Thoracic aorta (tissue), 2 donors: ENCODE measurements at places on chromosomes 1 and 21. TPM values are rescaled to one million over a fixed set of nuclear protein-coding genes. Genes with fewer than 3 reads are reported as not detected.

KIF14 gene
- under 0.01 TPM for total RNA-seq

CRNN gene
- total RNA-seq = not detected

ALG6 gene
- total RNA-seq = 8.3 TPM

DNA sequence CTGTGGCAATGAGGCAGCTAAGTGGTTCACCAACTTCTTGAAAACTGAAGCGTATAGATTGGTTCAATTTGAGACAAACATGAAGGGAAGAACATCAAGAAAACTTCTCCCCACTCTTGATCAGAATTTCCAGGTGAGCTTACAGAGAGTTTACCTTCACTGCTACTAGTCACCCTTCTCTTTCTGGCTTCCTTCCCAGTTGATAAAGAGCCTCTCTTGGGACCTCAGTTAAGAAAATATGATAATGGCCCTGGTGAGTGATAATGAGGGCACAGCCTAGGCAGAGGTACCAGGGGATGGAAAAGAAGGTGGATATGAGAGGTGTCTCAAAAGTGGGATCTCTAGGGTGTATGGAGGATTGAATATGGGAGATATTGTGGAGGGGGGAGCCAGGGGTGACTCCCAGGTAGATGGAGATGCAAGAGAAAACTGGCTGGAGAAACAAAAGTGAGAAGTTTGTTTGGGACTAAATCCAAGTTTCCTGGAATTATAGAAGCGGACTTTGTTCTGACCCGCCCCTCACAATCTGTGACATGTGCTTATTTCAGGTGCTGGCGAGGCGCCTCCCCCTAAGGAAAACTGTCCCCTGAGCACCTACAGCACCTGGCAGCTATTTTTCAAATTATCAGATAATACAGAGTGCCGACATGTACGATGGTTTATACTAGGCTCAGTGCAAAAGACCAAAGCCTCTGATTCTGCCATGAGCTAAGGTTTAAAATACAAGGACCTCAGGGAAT, 13.7 kb downstream of the MTARC2 start:
- no peak for DNase-seq
- peaks cover 29% of the 10 kb centered on the region for H3K36me3 ChIP-seq
- no peak overlapping the region for H3K27ac ChIP-seq
- no peaks in the 10 kb centered on the region for H3K4me1 ChIP-seq
- H3K27me3 ChIP-seq = no peaks in the 10 kb centered on the region

GRCh38 chr1:43396059-43396458, 6.4 kb downstream of the SZT2 start:
- H3K4me3 ChIP-seq = no peak overlapping the region
- peaks cover 4% of the 10 kb centered on the region for H3K4me1 ChIP-seq
- no peaks in the 10 kb centered on the region for H3K36me3 ChIP-seq
- no peaks in the 10 kb centered on the region for H3K27me3 ChIP-seq

DNA sequence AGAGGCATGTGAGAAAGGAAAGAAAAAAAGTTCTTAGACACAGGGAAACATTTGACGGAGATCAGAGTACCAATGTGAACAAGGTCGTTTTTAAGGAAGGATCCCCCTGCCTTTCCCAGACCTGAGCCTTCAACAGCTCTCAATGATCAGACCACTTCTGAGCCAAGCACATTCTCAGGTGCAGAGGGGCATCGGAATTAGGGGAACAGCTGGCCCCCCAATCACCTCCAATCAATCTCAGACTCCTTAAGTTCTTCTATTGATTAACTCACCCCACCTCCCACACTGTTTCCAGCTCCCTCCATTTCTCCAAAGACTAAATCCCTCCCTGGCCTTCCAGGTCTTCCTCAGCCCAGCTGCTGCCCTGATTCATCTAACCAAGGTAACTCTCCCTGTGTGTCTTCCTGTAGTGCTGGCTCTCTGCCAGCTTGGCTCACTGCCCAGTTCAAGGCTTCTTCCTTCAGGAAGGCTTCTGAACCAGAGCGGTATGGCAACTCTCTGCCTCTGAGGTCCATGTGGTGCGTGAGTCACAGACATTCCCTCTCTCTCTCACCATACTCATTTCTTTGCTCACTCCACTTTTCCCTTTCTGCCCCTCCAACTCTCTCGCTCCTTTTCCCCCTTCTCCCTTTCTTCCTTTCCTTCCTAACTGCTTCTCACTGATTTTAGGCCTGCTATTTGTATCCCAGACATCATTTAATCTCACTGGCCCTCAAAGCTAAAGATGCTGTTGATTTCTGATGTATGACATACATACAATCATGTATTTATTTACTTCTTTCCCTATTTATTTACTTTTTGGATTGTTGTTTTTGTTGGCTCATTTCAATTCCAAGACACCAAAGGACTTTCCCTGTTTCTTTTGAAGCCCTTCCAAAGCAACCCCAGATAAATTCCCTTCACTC, 18.1 kb downstream of the CFAP45 start:
- H3K27me3 ChIP-seq = no peaks in the 10 kb centered on the region
- no peak overlapping the region for H3K4me3 ChIP-seq
- no peak overlapping the region for H3K27ac ChIP-seq
- DNase-seq = no peak

GRCh38 chr1:153400244-153400643, 9.4 kb upstream of the S100A8 start:
- no peak overlapping the region for H3K4me3 ChIP-seq
- no peak for DNase-seq
- no peaks in the 10 kb centered on the region for H3K36me3 ChIP-seq

DNA sequence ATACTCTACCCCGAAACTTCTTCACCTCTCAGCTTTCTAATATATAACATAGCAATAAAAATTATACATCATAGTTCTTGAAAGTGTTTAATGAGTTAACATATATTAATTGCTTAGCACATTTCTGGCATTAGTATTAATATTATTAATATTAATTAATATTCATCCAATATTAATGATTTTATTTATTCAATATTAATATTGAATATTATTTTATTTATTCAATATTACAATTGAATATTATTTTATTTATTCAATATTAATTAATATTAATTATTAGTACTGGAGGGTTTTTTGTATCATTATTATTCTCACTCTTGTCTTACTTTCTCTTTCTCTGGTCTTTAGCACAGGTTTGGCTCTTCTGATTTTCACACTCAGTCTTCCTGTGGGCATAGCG, 105.2 kb downstream of the GRIK1 start:
- H3K4me3 ChIP-seq = no peak overlapping the region
- no peaks in the 10 kb centered on the region for H3K4me1 ChIP-seq
- H3K27me3 ChIP-seq = no peaks in the 10 kb centered on the region
- H3K36me3 ChIP-seq = no peaks in the 10 kb centered on the region

GRCh38 chr1:87852410-87853161, 523.9 kb downstream of the LMO4 start:
- H3K27me3 ChIP-seq = no peaks in the 10 kb centered on the region
- H3K4me1 ChIP-seq = no peaks in the 10 kb centered on the region
- no peak overlapping the region for H3K27ac ChIP-seq
- H3K36me3 ChIP-seq = no peaks in the 10 kb centered on the region
- no peak for DNase-seq
- H3K4me3 ChIP-seq = no peak overlapping the region

GRCh38 chr1:97091263-97091662, 369.7 kb downstream of the PTBP2 start:
- H3K27me3 ChIP-seq = no peaks in the 10 kb centered on the region
- H3K4me3 ChIP-seq = no peak overlapping the region
- no peak overlapping the region for H3K27ac ChIP-seq
- no peak for DNase-seq

DNA sequence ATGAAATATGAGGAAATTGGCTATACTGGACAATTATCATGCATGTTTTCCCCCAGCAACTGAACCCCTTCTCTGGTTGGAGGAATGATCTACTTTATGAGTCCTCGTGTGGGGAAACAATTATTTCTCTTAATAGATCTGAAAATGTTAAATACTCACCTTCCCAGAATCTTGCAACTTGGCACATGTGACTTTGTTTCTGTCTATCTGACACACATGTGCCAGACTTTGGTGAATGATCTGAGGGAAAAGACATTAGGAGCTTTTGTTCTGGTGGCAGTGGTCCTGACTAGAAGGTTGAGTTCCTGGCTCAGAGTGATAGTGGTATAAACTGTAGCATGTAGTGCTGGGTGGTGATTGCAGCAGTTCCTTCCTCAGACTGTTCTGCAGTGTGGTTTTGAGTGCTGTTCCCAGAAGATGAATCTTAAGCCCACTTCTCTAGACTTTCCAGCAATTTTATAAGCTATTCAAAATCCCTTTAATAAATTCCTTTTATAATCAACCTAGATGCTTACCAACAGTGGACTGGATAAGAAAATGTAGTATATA, 59.3 kb upstream of the B3GALNT2 start:
- DNase-seq = no peak
- H3K27me3 ChIP-seq = no peaks in the 10 kb centered on the region
- no peaks in the 10 kb centered on the region for H3K4me1 ChIP-seq
- H3K36me3 ChIP-seq = no peaks in the 10 kb centered on the region
- H3K4me3 ChIP-seq = no peak overlapping the region

- H3K4me1 ChIP-seq = peaks cover 35% of the 10 kb centered on the region
- H3K36me3 ChIP-seq = no peaks in the 10 kb centered on the region
- peak overlapping the region; percentile 99 for H3K4me3 ChIP-seq
- peak overlapping the region; percentile 96 for H3K27ac ChIP-seq
- H3K27me3 ChIP-seq = no peaks in the 10 kb centered on the region
- DNase-seq = no peak
Observed at GRCh38 chr1:224182057-224182865, 779 bp upstream of the DEGS1 start.

DNA sequence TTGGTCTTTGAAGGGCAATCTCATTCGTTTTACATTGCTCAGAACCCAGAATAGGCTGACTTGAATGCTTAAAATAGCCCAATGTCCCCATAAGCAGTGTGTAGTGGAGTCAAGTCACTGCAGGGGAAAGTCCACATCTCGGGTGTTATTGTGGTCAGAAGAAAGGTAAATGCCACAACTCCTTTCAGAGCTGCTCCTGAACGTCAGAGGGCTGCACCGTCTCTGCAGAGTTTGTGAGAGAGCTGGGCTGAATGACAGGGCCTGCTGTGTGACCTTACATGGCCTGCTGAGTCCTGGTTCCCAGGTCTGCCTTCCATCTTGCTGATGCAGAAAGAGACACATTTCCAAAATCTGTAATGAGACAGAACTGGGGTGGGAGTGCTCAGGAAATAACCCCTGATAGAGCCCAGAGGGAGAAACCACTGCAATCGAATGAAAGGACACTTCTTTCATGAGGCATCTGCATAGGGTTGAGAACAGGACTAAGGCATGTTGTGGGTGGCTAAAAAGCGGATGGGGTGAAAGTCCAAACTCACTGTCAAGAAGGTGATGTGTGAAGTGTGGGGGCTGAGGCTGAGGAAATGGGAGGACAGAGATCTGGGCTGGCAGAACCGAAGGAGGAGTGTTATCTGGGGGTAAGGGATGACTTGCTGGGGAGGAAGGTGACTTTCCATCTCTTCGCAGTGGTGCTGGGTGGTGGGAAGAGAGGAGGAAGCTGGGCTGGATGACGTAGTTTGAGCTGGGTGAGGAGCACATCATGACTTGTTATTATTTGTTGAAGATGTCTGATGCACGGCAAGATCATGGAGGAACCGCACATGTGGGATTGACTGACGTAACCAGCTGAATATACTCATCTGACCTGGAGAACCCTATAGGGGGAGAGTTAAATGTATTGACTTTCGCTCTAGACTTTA, 33.7 kb downstream of the XCL2 start:
- H3K27ac ChIP-seq = no peak overlapping the region
- no peaks in the 10 kb centered on the region for H3K36me3 ChIP-seq
- no peaks in the 10 kb centered on the region for H3K4me1 ChIP-seq
- no peak for DNase-seq
- no peak overlapping the region for H3K4me3 ChIP-seq
